ENCODE measurements at places on chromosomes 4 and X.

GRCh38 chr4:100314057-100314456 lies 123.8 kb upstream of the DDIT4L start:
- DNase-seq: no peak

DNA sequence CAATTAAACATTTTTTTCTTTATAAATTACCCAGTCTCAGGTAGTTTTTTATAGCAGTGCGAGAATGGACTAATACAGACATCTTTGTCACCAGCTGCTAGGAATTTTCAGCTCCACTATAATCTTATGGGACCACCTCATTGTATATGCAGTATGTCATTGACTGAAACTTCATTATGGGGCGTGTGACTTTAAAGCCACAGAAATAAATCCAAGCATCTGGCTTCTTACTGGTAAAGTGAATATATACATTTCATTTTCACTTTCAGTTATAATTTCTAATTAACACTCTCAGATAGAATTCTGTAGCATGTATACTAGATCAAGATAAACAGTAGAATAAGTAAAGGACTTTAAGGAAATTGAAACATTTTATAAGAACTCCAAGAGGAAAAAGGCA lies 21.9 kb downstream of the IL15 start:
- no peak for DNase-seq

- DNase-seq: no peak
These were observed 485.0 kb upstream of the FAT1 start for GRCh38 chr4:187208651-187209050.

GRCh38 chrX:47169273-47169672 lies 24.3 kb downstream of the RBM10 start:
- no peak for DNase-seq

- no peak for DNase-seq
These were observed 12.5 kb upstream of the BRS3 start for GRCh38 chrX:136475236-136475635.

GRCh38 chr4:82753725-82754410 lies 44.7 kb downstream of the SCD5 start:
- DNase-seq: no peak

GRCh38 chr4:169716677-169717076 lies 41.1 kb downstream of the HPF1 start:
- no peak for DNase-seq

DNA sequence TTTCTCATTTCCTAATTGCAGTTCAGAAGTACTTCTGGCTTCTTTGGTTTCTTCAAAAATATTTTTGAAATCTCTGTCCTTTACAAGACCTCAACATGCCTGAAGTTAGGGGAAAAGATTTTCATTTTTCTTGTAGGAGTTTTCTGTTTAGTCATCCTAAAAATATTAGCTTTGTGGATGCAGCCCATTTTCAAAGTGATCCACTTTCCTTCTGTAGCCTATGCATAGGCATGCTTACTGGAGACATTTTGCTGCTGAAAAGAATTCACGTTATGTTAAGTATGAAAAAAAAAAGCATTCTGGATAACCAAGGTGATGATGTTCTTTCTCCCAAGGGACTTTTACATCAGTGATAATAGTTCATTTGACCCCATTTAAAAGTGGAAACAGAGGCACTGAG lies 245.6 kb downstream of the THOC2 start:
- no peak for DNase-seq

GRCh38 chrX:76915836-76916235 lies 488.3 kb downstream of the MAGEE1 start:
- no peak for DNase-seq

DNA sequence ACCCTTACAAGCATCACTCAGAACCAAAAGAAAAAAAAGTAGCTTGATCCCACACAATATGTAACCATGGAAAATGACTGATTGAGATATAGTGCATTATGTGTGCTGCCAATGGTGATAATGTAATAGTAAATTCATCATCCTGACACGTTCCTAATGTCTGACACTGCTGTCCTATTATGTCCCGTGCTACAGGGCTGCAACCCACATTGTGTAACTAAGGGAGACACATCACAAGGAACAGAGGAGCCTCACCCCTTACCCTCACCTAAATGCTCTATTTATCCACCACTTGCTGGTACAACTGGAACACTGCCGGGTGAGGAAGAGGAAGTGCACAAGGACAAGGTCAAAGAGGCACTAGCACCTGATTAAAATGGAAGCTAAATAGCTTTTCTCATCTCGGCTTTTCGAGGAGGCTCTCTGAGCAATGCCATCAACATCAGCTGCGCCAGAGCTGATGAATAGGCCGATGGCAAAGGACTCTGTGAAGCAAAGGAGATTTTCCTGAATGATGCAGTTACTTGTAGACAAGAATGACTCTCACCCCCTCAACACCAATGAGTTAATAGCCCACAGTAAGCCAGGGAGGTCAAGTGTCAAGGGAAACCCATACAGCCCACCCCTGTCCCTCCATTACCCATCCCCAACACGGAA lies 181.6 kb downstream of the HNRNPD start:
- no peak for DNase-seq

DNA sequence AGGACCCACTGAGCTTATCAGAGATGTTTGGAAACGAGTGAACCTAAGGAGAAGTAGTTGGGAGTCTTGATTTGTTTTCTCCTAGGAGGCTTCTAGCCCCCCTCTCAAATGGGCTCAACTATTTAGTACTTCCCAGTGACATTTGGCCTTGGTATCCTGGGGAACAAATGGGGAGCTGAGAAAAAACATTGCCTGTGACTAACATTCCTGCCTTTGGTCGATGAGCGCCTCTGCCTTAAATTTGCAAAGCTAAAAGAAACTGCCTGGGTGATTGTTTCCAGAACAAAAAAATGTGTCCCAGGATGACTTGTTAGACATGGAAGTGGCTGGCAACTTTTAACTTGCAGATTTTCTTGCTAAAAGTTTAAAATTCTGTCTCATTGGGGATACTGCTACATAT lies 58.8 kb upstream of the IGFBP7 start:
- no peak for DNase-seq

- no peak for DNase-seq
These were observed 97.1 kb downstream of the MRPL1 start for GRCh38 chr4:77959566-77960338.

DNA sequence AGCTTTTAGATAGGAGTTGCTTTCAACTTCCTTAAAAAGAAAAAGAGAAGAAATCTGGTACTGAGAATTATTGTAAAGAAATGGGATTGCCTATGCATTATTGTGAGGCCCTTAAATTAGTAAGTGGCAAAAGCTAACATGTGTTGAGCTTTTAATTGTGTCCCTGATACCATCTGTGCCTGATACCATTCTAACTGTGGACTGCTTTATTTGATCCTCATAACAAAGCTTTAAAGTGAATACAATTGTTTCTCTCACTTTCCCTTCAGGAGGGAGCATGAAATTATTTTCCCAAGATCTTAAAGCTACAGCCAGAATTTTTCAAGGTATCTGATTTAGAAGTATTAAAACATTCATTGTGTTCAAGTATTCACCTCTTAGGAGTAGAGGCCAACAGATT lies 9.9 kb downstream of the KCTD8 start:
- DNase-seq: no peak

Measured in stimulated activated CD8-positive, alpha-beta memory T cell treated with anti-CD3 and anti-CD28 coated beads, Interleukin-4, amount 100 ng/mL, for 1 hour (primary cell).